ENCODE measurements at places on chromosomes 2 and 18. TPM values are rescaled to one million over a fixed set of nuclear protein-coding genes. Genes with fewer than 3 reads are reported as not detected.

GRCh38 chr2:190948671-190949070 lies 65.3 kb downstream of the STAT1 start:
- DNase-seq = no peak

DNA sequence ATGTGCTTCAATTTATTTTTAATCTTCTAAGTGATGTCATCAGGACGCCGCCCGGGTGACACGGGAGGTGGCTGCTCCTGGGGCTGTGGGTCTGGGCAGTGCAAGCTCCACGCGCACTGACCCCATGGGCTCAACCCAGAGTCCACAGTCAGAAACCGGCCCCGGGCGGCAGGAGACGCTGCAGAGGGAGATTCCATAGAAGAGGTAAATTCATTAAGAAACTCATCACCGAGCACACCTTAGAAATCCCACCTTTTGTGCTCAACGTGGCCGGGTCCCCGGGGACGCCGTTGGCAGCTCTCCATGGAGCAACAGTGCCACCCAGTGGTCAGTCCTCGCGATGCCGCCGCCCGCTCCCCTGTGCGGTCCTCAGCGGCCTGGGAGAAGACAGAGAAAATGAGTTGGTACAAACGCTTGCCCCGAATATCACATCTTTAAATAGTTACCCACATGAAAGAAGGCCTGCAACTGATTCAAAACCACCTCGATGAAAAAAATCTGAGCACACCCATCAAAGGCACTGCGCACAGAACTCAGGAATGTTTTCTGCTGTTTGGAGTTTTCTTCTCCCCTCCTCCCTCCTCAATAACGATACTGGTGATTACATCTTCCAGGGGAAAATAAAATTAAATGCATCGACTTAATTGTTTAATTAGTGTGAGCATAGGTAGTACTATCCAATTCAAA lies 92.6 kb downstream of the CMPK2 start:
- DNase-seq = peak; percentile 76

DNA sequence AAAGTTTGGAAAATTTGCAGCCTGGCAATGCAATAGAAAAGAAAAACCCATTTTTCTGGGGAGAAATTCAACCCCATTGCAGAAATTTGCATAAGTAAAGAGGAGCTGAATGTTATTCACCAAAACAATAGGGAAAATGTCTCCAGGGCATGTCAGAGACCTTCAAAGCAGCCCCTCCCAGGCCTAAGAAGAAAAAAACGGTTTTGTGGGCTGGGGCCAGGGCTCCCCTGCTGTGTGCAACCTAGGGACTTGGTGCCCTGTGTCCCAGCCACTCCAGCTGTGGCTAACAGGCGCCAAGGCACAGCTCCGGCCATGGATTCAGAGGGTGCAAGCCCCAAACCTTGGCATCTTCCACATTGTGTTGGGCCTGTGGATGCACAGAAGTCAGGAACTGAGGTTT lies 224.5 kb downstream of the TXNL1 start:
- no peak for DNase-seq

- DNase-seq = no peak
These were observed 90.8 kb downstream of the FHOD3 start for GRCh38 chr18:36388310-36388709.

GRCh38 chr2:183269956-183270355 lies 145.7 kb downstream of the NUP35 start:
- no peak for DNase-seq

DNA sequence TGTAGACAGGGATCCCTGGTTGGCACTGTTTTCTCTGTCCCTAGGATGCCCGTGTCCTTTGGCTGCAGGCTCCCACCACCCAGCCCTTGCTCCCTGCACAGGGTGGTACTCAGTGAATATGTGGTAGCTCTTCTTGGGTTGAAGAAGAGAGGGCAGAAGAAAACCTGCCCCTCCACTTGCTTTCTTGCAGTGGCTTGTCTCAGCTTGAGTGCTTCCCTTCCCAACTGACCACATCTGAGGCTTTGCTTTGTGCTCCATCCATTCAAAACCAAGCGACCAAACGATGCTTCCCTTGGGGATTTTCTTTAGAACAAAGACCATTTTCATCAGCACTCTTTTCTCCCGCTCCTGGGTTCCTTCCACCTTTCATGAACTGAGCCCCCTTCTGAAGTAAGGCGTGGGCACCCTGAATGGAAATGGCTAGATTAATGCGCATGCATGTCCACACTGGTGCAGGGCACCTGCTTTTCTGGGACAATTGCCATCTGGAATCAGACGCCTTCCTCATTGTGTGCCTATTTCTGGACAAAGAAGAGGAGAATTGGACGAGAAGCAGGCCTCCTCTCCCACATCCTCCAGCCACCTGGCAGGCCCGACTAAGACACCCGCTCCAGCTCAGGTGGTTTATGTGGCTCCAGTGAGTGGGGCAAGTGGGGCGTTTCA lies 59.1 kb downstream of the ARL4C start:
- DNase-seq = no peak

GRCh38 chr2:101197215-101197745 lies 46.1 kb upstream of the TBC1D8 start:
- DNase-seq = no peak

DNA sequence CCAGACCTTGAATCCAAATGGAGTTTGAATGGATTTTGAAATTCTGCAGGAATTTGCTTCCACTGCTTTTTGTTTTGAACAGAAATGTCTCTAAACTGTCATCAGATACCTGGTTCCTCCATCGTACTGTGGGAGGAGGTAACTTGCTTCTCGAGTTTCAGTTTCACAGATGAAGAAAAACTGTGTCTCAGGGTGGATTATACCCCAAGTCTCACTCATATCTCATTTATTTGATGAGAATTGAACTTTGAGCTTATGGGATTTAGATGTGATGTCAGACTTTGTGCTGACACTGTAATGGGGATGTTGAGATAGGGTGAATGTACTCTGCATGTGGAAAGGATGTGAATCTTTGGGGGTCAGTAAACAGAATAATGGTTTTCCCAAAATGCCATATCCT lies 107.5 kb downstream of the GORASP2 start:
- DNase-seq = no peak

DNA sequence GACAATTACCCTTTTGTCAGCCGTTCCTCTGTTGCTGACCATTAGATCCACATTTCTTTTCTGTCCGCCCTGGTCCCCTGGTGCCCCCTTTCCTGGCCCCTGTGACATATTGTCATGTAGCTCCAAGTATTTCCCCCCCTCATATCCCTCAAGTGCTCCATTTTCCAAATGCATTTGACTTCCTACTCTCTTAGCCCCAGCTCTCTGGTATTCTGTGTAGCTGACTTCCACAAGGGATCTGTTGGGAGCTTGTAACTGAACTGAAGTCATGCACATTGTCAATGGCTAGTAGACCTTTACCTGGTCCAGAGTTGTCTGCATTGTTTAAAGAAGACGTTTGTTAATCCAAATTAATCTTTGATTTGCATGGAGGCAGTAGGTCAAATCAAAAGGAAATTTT lies 34.8 kb downstream of the LIPG start:
- no peak for DNase-seq

GRCh38 chr2:69292256-69292655 lies 94.8 kb downstream of the GFPT1 start:
- no peak for DNase-seq

DNA sequence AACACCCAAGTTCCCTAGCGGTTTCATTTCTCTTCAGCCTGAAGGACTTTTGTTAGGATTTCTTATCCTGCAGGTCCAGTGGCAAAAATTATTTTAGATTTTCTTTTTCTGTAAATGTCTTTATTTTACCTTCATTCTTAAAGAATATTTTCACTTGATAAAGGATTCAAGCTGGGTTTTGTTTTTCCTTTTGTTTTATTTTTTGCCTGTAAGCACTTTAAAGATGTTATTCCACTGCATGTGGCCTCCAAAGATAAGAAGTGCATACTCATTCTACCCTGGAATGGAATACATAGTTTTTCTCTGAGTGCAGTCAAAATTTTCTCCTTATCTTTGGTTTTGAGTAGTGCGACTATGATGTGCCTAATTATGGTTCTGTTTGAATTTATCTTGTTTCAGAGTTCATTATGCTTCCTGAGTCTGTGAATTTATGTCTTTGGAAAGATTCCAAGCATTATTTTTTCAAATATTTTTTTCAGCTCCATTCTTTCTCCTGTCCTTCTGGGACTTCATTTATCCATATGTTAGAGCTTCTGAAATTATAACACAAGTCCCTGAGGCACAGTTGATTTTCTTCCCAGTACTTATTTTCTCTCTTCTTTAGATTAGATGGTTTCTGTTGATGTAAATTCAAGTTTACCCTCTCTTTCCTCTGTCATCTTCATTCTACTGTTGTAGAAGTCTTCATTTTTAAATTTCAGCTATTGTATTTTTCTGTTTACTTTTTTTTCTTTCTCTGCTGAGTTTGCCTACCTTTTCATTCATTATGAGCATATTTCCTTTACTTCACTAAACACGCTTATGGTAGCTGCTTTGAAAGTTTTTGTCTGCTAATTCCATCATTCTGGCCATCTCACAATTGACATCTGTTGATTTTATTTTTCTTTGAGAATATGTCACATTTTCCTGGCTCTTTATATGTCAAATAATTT lies 69.6 kb downstream of the MAPRE2 start:
- peak; percentile 90 for DNase-seq

The LHCGR gene
- not detected for total RNA-seq

The REG3G gene
- 0.22 TPM for total RNA-seq

The CCDC74A gene
- total RNA-seq = 12.5 TPM

The NDC80 gene
- 57.0 TPM for total RNA-seq

The GBX2 gene
- total RNA-seq = 0.53 TPM

The PLCD4 gene
- total RNA-seq = not detected

The MAP2 gene
- total RNA-seq = 0.13 TPM

The FIGN gene
- total RNA-seq = 0.02 TPM

The KDM3A gene
- total RNA-seq = 37.9 TPM

The VSNL1 gene
- not detected for total RNA-seq

The HOXD3 gene
- total RNA-seq = not detected

All from K562 (cell line).